ENCODE measurements at places on chromosomes 12 and 14.

DNA sequence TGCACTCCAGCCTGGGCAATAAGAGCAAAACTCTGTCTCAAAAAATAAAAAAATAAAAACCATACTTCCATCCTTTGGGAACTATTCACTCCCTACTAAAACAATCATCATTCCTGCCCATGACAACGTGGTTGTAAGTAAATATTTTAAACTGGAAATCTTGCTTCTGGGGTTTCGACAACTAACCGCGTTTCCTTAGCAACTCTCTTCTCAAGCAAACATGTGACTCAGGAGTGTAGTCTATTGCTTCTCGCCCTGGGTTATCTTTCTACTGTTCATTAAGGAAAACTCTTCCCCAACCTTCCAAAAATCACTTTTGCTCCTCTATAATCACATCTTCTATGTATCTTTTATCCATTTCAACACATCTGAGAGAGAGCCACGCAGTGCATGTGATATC lies 21.8 kb downstream of the APPL2 start:
- DNase-seq: peak; percentile 37

DNA sequence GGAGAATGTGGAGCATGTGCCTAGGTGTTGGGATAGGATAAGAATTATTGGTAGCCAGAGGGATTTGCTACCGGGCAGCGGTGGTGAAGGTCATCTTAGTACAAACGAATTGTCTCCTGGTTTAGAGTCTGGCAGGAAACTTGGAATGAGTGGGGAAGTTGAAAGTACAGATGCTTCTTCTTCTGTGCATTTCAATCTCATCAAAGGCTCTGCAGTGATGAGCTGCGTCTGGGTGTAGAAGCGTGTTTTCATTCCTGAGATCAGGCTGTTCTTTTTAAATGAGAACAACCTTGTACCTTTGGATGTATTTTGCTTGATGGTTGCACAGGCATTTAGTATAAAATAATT lies 2.1 kb downstream of the WNK1 start:
- DNase-seq: no peak

DNA sequence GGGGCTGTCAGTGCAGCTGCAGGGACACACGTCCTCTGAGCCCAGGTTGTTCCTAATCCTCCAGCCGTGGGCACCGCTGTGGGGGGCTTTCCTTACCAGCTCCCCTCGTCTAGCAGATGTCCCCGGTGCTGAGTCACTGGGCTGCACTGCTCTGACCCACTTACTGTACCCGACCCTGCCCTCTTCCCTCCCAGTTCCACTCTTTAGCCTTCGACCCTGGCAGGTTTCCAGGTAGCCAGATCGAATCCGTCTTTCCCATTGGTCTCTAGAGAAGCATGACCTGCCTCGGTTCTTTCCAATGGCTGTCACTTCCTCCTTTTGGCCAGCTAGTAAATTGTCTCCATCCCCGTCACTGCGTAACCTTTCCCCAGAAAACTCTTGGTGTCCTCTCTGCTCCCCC lies 48.4 kb downstream of the ELK3 start:
- DNase-seq: no peak

DNA sequence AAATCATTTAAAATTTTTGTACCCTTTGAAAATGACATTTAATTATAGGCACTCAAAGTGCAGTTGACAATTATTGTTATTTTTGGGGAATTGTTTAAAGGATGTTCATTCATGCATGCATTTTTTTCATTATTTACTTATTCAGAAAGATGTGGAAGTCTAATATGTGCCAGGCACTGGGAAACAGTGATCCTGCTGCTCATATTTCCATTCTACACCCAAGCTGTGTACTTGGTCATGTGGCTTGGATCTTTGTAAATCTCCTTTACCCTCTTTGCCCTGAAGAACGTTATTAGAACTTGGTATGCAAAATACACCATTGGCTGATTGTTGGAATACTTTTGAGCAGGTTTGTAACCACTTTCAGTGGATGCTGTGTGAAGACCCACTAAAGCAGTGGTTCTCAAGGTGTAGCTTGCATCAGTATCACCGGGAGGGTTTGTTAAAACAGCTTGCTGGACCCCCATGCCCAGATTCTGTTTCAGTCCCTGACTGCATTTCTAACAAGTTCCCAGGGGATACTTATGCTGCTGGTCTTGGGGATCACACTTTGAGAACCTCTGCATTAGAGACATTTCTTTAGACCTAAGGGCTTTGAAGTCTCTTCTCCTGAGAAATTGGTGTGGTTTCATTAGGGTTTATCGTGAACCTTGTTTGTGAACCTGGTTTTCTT lies 47.5 kb downstream of the PRKCH start:
- DNase-seq: no peak

GRCh38 chr12:57754411-57755193 lies at the start of gene MARCHF9:
MARCHF9 (plus strand) TSS chr12:57755103; CDS start chr12:57755529, 426 bp downstream.
- peak; percentile 62 for DNase-seq

- DNase-seq: no peak
Measured at GRCh38 chr12:78455991-78456390, 408.6 kb upstream of the SYT1 start.

- DNase-seq: no peak
Measured at GRCh38 chr12:25269701-25270100, 19.0 kb upstream of the KRAS start.

- peak; percentile 59 for DNase-seq
Measured at GRCh38 chr12:116066381-116067230, 210.9 kb downstream of the MED13L start.

DNA sequence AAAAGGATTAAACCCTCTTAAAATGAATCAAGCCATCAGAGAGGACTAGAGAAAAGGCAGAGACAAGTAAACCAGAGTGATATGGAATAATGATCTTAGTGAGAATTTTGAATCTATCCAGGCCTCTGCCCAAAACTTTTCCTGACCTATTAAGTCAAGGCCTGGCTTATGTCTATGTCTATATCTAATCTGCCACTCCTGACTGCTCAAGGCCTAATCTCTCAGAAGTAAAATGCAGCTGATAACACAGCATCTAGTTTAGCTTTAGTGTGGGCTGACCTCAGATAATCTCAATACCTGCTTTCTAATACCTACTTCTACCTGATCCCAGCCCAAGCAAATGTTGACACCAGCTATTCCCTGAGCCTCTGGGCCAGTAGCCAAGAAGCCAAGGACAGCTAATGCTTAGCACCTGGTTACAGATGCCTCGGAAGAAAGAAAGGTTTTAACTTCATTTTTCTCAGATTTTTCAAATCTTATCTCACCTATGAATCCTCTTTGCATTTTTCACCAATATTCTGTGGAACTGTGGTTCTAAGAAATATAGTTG lies 1472.5 kb upstream of the SEL1L start:
- DNase-seq: no peak

DNA sequence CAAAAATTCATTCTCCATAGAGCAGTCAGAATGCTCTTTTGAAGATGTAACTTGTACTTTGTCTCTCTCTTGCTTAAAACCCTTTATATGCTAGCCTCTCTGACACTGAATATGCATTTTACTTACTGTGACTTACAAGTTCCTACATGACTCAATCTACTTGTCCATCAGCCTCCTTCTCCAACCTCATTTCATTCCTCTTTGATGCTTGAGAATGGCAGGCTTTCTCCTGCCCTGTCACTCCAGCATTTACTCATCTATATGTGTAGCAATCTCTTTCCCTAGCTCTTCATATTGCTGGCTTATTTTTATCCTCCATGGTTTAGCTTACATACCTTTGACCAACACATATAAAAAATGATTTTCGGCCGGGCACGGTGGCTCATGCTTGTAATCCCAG lies 561.9 kb downstream of the CCER1 start:
- DNase-seq: no peak

DNA sequence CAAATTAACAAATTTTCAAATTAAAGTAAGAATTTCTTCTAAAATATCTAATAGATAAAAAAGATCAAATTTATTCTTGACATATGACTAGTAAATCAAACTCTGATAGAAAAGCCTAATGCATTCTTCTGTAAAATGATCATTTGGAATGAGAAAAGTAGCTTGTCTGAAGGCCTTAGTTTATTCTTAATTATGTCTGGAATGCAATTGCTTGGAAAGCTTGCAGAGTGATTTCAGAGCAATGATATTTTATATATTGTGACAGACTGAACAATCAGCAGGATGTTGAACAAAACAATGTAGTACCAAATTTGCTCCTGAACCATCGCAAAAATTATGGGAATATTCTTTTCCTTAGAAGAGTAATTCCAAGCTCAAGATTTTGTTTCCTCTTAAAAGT lies 789.6 kb upstream of the NOVA1 start:
- peak; percentile 8 for DNase-seq

- no peak for DNase-seq
Measured at GRCh38 chr14:100891501-100892445, 11.7 kb downstream of the RTL1 start.

DNA sequence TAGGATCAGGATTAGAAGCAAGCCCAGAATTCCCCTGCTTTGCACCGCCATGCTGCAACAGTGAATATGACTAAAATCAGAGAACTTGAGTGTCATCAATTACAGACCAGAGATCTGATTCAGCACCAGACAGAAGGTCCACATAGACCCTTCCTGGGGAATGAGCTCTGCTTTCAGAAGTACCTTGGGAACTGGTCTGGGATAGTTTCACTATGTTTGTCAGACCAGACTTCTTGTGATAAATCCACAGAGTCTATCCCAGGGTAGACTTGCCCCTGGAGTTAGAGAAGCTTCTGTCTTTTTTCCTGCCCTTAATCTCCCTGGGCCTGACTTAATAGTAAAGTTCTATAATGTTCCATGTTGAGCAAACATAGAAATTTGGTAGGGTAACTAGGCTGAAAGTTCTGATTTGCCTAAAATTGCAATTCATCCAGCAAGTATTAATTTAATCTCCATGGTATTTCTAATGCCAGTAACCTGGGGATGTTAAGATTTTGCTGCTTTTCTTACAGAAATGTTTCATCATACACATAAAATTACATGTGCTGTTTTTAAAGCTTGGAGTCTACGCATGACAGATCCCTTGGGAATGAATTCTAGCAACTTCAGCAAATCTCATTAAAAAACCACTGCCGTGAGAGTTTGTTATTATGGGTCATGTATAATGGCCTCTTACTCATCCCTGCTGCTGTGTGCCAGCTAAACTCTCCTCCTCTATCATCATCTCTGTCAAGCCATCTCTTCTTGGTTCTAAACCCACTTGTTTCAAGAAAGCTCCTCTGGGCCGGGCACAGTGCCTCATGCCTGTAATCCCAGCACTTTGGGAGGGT lies 61.3 kb upstream of the METAP2 start:
- peak; percentile 89 for DNase-seq

GRCh38 chr14:54455363-54455762 lies 14.2 kb upstream of the CNIH1 start:
- no peak for DNase-seq

DNA sequence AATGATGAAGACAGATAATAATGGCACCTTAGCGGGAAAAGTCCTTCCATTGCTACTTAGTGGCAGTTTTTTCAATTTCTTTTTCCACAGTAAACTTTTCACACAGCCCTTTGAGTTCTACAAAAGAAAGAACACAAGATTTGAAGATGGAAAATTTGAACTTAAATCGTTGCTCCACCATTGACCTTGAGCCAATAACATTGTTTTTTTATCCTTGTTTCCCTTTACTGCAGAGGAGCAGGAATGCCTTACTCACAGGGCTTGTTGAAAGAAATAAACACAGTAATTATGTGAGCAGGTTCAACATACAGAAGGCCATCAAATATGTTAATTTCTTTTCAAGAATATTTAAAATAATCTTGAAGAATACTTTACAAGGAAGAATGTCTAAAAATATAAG lies 181.5 kb upstream of the KRR1 start:
- DNase-seq: peak; percentile 25

DNA sequence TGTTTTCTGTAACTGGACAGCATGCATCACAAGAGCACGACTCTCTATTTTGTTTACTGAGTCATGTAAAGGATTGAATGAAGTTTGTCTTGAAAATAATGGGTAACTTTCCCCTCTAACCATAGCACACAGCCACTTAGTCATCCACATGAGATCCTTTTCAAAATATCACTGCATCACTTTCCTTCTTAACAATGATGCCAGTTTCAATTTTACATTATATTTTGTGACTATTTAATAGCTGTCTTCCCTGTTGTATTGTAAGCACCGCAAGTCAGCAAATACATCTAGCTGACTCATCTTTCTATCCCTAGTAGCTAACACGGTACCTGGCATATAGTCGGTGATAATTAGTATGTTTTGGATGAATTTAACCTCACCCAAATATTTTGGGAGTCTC lies 83.3 kb upstream of the PPM1H start:
- DNase-seq: peak; percentile 72

DNA sequence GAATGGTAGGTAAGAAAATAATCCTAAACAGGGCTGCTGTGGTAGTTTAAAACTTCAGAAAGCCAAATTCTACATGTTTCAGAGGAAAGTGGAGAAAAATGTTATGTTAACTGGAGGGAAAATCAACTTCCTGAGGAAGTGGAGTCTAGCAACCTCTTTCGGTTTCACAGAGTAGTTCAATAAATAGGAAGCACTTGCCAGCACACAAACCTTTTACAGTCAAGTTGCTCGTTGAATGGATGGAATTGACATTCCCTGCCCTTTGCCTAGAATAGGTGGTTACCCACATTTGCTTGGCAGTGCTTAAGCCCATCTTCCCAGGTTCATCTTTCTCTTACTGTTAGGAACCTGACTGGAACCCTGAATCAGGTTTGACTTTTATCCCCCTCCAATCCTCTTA lies 15.9 kb downstream of the ANKRD13A start:
- DNase-seq: no peak

DNA sequence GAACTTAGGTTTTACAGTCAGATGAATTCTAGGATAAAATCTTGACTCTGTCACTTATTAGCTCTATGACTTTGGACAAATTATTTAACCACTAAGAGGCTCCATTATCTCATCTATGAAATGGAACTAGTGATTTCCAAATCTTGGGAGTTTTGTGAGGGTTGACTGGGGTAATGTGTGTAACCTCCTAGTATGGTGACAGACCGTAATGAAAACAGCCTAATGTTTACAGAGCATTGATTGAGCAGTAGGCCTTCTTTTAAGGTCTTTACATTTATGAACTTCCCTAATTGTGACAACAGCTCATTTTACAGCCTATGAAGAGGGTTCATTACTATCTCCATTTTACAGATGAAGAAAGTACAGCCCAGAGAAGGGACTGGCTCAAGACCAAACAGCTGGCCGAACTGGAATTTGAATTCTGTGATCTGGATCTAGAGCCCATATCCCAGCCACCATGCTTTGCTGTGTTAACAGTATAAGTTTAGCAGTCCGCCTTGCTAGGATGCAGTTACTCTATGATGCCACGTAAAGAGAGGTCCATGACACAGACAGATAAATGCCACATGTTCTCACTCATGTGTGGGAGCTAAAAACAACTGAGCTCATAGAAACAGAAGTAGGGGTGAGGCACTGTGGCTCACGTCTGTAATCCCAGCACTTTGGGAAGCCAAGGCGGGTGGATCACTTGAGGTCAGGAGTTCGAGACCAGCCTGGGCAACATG lies 9.1 kb upstream of the FBXL14 start:
- DNase-seq: no peak

Data from renal cortical epithelial cell (primary cell).